Mesothelial cell of epicardium (in vitro differentiated cells): ENCODE measurements at places on chromosomes 5 and 9.

DNA sequence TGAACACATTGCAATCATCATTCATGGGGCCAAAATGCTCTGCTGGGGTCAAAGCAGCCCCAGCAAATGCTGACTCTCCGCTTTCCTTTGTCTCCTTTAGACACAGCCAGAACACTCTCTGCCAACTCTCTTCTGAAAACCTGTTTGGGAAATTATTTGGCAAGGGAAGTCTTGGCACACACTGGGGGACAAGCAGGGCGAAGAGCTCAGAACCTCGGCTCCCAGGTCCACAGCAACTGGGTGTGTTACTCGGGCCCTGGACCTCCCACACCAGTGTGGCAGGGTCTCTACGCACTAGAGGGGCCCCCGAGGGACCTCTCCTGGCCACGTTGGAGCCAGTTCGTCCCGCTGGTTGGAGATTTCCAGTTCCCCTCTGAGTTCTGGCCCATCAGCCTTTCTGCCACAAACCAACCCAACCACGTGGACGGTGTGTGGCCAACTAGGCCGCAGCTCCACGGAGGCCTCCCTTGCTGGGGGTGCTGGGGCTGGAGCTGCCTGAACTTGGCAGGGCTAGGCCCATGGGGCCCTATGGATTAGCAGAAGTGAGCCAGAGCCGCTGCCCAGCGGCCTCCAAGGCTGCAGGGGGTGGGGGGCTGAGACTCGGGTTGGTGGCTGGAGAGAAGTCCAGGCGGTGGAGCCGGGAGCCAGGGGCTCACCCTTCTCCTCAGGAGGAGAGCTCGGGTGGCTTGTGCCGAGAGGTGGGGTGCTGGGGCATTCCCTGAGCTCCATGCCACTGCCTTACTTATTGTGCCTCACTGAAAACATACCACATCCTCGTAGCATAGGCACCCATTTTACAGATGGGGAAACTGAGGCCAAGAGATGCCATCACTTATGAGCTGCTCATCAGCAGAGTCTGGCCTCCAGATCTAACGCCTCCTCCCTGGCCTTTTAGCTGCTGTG is 46.8 kb upstream of the RNU6ATAC start:
- DNase-seq = no peak

- DNase-seq = no peak
These were observed 107.1 kb downstream of the CDH18 start for GRCh38 chr5:19880859-19881436.

- no peak for DNase-seq
These were observed 65.7 kb downstream of the EFNA5 start for GRCh38 chr5:107604990-107605389.

GRCh38 chr5:148924817-148925216 is 98.4 kb downstream of the ADRB2 start:
- no peak for DNase-seq

DNA sequence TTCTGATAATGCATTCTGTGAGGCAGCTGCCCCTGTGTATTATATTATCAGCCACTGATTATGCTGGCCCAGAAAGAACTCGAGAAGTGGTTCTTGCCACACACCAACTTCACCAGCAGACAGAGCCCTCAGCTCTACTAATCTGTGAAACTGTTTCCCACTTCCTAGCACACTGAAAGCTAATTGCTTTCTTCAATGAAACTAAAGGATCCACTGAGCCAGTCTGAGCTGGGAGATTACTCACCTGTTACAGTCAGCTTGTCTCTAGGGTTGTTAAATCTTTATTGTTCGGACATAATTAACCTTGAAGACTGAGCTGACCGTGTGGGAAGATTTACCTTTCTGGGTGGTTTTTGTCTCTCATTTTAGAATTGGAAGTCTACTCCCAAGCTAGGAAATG is 263.2 kb downstream of the KCTD16 start:
- DNase-seq = no peak

DNA sequence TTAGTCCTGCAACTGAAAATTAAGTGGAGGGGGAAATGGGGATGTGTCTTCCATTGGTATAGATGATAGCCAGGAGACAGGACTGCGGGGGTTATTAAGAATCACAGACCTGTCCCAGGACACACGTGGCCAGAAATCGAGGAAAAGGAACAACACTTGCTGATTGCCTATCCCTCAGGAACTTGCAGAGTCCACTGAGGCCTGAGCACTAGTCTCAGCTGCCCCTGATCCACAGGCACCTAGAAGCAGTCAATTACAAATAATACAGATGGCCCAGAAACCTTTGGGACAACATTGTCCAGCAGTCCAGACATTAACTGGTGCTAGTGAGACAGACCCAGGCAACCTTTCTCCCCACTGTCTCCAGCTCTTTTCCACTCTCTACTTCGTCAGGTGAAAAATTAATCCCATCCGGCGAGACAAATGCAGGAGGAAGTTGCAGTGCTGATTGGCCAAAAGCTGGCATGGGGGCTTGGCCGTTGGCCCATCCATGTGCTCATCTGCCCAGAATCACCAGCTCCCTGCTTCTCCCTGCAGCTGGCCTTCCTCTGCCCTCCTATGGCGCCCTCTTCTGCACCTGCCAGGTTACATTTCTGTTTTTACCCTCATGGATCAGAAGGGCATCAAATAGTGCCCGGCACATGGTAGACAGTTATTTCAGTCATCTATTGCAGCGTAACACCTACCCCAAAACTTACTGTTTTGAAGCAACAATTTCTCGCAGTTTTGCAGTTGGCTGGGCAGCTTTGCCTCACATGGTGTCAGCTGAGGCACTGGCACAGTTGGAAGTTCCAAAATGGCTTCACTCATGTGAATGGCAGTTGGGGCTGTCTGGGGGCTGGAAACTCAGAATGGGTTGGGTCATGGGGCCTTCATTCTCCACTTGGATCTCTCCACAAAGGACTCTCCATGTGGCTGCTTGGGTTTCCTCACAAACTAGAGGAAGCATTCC is 3.6 kb upstream of the B4GALT1 start:
- DNase-seq = no peak
